ENCODE measurements at places on chromosomes 2 and 18. TPM values are rescaled to one million over a fixed set of nuclear protein-coding genes. Genes with fewer than 3 reads are reported as not detected.

CFC1 gene
- total RNA-seq: not detected

MYO5B gene
- 55.2 TPM for total RNA-seq

GRHL1 gene
- 134 TPM for total RNA-seq

MC2R gene
- not detected for total RNA-seq

NEU2 gene
- 1.3 TPM for total RNA-seq

MRPL44 gene
- 19.6 TPM for total RNA-seq

PIEZO2 gene
- total RNA-seq: 0.66 TPM

- DNase-seq: peak; percentile 82
These were observed 65.3 kb downstream of the TWIST2 start for GRCh38 chr2:238912916-238913875.

- no peak for DNase-seq
These were observed 76.0 kb downstream of the UXS1 start for GRCh38 chr2:106117882-106118684.

DNA sequence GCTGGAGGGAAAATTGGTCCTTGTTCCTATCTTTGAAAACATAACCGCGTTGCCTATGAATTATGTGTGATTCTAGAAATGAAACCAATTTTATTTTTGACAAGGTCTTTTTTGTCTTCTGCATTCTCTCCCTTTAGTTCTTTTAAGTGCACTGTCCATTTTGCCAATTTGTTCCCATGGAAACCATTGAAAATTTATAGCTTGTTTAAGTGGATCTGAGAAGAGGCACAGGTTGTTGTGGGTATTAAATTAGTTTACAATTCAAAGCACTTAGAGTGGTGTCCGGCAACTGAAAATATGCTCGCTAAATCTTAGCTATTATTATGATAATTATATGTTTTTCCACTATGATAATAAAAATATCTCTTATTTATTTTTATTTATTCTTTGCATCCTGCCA is 107.5 kb upstream of the FSHR start:
- DNase-seq: no peak

- DNase-seq: no peak
These were observed 539.6 kb upstream of the FSHR start for GRCh38 chr2:49693961-49694360.

DNA sequence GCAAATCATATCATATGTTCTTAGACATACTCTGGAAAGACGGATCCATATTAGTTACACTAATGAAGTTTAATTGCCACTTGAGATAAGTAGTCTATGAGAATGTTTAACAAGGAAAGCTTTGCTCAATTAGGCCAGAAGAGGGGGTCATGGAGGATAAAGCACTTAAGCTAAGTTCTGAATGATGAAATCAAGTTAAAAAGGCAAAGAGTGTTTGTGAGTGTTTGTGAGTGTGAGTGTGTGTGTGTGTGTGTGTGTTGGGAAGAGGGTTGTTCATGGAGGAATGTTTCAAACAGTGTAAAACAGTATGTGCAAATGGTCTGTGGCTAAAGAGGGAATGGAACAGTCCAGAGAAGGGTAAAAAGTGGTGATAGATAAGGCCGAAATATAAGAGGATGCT is 360.9 kb downstream of the ERBB4 start:
- DNase-seq: no peak

- no peak for DNase-seq
These were observed 8.1 kb downstream of the SMAD7 start for GRCh38 chr18:48942554-48943261.

DNA sequence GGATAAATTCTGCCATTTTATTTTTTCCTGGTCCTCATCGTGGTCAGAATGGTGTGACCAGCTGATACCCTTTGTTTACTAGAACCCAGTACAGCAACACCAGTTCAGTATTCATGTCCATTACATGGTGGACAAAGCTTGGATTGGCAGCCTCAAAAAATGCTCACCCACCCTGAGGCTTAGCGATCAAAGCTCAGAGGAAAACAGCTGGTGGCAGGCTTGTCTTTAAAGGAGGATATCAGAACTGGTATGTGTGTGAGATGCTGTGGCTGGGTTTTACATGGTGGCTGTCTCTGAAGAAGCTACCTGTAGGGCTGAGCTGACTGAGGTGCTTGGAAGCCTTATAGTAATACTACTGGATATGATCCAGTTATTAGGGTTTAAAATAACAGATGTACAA is 471.1 kb upstream of the MEX3C start:
- DNase-seq: no peak

DNA sequence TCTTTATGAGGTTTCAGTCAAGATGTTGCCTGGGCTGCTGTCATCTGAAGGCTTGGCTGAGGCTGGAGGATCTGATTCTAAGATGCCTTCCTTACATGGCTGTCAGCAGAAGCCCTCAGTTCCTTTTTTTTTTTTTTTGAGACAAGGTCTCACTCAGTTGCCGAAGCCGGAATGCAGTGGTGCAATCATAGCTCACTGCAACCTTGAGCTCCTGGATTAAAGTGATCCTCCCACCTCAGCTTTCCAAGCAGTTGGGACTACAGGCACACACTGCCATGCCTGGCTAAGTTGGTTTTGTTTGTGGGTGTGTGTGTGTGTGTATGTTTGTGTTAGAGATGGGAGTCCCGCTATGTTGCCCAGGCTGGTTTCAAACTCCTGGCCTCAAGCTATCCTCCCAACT is 13.1 kb upstream of the SLC35F5 start:
- DNase-seq: no peak

- DNase-seq: no peak
These were observed 200.0 kb upstream of the SIX3 start for GRCh38 chr2:44741507-44741906.
